ENCODE measurements at places on chromosomes 3 and 15. TPM values are rescaled to one million over a fixed set of nuclear protein-coding genes. Genes with fewer than 3 reads are reported as not detected.
A peak's percentile ranks its signal among the peaks of the same experiment; 100 is the strongest.

The CEP19 gene
- total RNA-seq = 6.2 TPM

The TSEN2 gene
- 13.7 TPM for total RNA-seq

GRCh38 chr3:34650131-34650530 lies 851.7 kb downstream of the PDCD6IP start:
- no peak for DNase-seq

- DNase-seq = no peak
Observed at GRCh38 chr15:32873284-32874114, 155.7 kb downstream of the GREM1 start.

- DNase-seq = no peak
Observed at GRCh38 chr3:197088370-197088769, 58.8 kb upstream of the MELTF start.

GRCh38 chr3:11507719-11508118 lies 136.0 kb downstream of the VGLL4 start:
- DNase-seq = peak; percentile 85

The SI gene
- not detected for total RNA-seq

The TM4SF4 gene
- total RNA-seq = not detected

- no peak for DNase-seq
Observed at GRCh38 chr3:21174461-21174860, 576.5 kb downstream of the ZNF385D start.

DNA sequence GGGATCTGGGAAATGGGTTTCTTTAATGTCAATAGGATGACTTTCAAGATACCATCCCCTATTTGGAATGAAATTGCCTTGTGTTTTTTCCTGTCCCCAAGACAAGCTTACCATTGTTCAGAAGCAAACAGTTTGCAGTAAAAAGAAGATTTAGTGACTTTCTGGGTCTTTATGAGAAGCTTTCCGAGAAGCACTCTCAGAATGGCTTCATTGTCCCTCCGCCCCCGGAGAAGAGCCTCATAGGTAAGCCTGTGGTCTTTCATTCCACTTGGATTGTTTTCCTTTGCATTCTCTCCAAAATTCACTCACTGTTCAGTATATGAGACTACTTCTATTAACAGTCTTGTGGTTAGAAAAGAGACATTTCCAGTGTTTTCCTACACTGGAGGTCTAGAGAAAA lies 25.6 kb upstream of the SNX22 start:
- DNase-seq = no peak

GRCh38 chr3:130915567-130916292 lies 21.8 kb downstream of the ATP2C1 start:
- no peak for DNase-seq

The KNL1 gene
- total RNA-seq = 18.3 TPM

DNA sequence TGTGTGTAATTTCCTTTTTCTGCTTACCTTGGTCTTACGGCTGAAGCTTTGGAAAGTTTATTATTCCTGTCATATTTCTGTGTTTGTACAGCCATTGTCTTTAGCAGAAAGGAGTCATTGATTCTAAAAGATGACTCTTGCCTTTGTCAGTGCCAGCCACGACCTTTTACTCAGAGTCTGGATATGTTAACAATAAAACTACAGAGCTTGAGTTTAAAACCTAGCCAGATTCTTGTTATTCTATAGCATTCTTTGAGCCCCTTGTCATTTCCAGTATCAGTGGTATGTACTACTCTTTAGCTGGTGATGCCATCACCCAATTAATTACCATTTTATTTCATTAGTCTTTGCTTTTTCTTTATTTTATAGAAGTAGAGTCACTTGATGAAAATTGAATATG lies 142.4 kb downstream of the TCF12 start:
- DNase-seq = no peak

DNA sequence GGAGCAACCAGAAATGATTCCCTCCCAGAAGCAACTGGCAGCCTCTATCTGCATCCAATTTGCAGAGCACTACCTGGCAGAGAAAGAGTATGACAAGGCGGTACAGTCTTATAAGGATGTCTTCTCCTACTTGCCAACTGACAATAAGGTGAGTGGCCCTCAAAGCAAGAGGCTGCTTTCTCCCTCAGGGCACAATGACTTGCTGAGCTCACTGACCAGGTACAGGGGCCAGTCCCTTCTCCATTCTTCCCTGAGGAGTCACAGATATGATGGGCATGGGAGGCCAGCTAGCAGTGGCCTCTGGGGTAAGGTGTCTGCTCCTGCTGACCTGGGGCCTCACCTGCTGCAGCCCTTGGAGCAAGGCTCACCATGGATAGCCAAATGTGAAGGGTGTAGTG lies 20.3 kb downstream of the CSRNP1 start:
- no peak for DNase-seq
